ENCODE measurements at places on chromosomes 6 and 20.

GRCh38 chr6:15888798-15889772 is 226.3 kb upstream of the DTNBP1 start:
- DNase-seq = peak; percentile 36

- no peak for DNase-seq
Measured at GRCh38 chr6:44454198-44454597, 66.7 kb downstream of the CDC5L start.

- DNase-seq = no peak
Measured at GRCh38 chr6:140641412-140641811, 1267.0 kb upstream of the CITED2 start.

DNA sequence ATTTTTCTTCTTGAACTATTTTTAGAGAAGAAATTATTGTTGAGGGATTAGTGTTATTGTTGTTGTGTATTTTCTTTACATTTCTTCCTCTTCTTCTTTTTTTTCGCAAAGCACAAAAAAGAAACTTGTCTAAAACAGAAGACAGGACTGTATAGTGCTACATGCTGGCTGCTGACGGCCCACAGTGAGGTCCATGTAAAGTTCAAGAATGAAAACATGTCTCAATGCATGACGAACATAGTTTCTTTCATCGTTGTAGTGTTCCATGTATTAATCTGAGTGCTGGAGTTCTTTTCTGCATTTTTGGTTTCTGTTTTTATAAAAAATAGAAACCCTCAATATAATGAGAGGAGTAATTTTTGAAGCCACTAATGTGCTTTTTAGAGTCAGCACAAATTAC is 462.9 kb upstream of the MARCKS start:
- DNase-seq = no peak

- no peak for DNase-seq
Measured at GRCh38 chr6:36772397-36772796, 66.8 kb downstream of the CPNE5 start.

- no peak for DNase-seq
Measured at GRCh38 chr6:135680964-135681913, 170.3 kb upstream of the PDE7B start.

- DNase-seq = peak; percentile 43
Measured at GRCh38 chr20:10536531-10536930, 101.4 kb downstream of the SLX4IP start.

DNA sequence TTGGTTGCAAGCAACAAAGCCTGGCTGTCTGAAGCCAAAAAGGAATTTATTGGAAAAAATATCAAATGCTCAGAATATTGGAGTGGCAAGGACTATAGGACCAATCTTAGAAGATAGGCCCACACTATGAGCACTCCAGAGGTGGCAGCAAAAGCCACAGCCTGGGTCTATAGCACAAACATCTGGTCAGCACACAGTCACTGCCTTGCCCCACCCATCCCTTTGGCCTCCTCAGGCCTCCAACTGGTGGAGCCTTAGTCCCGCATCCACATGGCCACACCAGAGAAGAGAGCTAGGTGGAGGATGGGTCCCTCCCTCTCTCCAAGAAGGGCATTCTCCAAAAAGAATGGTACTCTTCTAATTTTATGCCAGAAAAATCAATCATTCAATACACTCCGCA is 14.0 kb downstream of the NUDT3 start:
- no peak for DNase-seq

DNA sequence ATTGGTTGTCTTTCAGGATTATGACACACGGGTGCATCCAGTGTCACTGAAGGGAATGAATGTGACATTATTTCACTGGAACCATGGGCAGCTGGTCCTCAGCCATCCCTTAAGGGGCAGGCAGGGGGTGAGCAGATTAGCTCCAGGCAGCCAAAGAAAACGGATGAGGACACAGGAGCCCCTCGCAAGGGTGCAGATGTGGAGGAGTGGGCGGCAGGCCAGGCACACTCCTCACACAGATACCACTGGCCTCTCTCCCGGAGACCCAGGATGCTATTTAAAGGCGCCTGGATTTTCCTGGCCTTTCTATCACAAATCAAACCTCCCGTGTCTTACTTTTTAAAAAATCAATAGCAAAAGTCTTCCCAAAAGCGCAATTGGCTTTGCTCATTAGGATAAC is 210.4 kb downstream of the TAF4 start:
- no peak for DNase-seq

- DNase-seq = no peak
Measured at GRCh38 chr20:52801628-52802006, 170.5 kb upstream of the TSHZ2 start.

DNA sequence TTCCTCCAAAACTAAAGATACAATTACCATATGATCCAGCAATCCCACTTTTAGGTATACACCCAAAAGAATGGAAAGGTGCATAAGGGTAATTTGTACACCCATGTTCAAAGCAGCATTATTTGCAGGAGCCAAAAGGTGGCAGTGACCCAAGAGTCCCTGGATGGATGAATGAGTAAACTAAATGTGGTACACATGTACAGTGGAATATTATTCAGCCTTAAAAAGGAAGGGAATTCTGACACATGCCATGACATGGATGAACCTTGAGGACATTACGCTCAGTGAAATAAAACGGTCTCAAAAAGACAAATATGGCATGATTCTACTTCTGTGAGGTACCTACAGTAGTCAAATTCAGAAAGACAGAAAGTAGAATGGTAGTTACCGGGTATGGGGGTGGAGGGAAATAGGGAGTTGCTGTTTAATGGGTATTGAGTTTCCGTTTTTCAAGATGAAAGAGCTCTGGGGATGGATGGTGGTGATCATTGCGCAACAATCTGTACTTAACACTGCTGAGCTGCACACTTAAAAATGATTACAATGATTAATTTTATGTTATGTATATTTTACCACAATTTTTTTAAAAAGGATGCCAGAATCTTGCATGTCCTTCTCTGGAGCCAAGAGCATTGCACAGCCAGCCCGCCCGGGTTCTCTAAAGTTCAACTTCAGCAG is 518.9 kb upstream of the JARID2 start:
- DNase-seq = no peak

GRCh38 chr6:71028236-71028876 is 71.5 kb upstream of the B3GAT2 start:
- DNase-seq = no peak

- DNase-seq = no peak
Measured at GRCh38 chr6:134183844-134184243, 131.4 kb upstream of the SLC2A12 start.

Data from iris pigment epithelial cell (primary cell).